MV-4-11 (cell line): ENCODE measurements at places on chromosomes 12 and 14.

- DNase-seq, result no peak
Measured at GRCh38 chr14:23433457-23433856, 2.0 kb downstream of the MYH7 start.

DNA sequence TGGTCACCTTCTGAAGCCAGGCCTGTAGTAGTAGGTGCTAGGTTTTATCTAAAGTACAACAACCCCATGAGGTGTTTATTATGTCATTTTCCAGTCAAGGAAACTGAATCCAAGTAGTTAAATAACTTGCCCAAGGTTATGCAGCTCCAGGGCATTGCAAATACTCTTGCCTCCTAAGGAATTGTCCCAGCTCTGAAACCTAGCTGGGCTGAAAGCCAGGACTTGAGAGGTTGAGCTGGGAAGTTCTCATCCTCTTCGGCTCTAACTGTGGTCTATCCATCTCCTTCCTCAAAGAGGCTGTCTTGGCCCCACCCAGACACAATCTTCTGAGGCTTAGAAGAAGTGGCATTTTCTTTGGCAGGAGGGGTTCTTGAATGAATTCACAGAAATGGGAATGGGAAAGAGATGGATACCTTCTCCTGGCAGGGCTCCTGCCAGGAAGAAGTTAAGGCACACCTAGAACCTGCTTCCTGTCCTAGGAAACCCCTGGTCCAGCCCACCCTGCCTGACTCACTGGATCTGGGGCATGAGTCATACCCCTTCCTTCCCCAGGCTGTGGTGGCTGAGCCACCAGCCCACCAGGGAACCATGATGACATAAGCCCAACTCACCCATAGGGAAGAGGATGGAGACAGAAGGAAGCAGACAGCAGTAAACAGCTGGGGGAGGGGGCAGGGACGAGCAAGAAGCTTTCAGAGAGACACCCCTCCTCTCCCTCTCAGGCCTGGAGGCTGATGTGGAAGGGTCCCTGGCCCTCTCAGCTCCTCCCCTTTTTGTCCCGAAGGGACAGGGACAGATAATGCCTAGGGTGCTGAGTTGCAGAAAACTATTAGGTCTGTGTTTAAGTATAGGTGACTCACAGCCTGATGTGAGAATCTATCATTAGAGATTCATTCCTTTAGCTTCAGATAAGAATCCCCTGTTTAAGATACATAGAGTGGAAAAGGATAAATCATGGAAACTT lies 2.1 kb upstream of the PLEK2 start:
- DNase-seq, result peak; percentile 80

- peak; percentile 99 for DNase-seq
Measured at GRCh38 chr14:55819610-55820304, 239.8 kb downstream of the KTN1 start.

DNA sequence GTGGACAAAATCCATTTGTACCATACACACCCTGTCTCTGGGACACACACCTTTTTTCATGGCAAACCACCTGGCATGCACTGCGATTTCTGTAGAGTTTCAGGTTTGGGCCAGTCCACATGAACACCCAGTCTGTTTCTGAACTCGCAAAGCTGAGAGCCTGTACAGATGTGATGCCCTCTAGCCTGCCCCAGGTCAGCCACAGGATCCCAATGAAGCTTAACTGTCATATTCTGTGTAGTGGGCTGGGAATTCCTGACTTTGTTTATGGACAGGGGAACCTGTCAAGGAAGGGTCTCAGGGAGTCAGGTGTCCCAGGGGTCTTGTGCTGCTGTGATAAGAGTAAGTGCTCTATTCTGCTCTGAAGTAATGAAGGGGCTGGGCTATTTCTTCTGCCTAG lies 39.8 kb downstream of the CPM start:
- no peak for DNase-seq

DNA sequence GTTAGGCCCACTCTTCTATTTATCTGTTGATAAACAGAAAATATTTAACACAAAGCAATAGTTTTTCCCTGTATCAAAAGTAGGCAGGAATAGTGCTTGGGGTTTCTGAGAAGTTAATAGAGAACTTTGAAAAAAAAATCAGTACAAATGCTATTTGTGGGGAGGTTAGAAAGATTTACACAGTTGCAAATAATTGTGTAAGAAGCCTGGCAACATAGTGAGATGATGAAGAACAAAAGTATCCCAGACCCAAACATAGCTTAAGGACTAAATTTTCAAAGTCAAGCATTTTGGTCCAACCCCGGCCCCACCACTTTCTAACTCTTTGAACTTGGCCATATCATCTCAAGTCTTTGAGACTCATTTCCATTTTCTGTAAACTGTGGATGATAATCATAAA lies 687.5 kb upstream of the TMEM132C start:
- DNase-seq, result no peak

GRCh38 chr12:124605883-124606774 lies 38.7 kb upstream of the NCOR2 start:
- DNase-seq, result no peak

DNA sequence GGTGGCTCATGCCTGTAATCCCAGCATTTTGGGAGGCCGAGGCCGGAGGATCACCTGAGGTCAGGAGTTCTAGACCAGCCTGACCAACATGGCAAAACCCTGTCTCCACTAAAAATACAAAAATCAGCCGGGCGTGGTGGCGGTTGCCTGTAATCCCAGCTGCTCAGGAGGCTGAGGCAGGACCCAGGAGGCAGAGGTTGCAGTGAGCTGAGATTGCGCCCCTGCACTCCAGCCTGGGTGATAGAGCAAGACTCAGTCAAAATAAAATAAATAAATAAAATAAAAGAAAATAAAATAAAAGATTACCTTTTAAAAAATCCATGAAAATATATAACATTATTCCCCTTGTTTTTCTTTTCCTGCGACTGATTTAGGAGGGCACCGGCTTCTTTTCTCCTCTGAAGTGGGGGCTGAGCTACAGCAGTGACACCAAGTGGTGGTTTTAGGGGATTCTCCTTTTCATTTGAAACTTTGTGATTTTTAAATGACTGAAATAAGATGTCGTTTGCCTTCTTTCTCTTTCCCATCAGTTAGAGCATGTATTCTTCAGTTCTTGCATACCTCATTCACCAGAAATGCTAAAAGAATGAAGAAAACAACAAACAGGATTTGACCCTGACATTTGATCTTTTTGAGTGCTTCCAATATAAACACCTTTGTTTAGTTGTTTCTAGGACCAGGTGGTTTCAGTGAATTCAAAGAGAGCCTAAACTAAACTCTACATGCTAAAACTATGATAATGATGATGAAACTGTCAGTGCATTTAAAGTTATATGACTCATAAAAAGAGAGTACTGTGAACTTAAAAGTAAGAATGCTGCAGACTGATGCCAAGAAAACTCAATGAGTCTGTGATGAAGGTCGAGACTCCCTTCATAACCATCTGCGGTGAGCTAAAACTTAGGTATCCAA lies 22.6 kb upstream of the PKP2 start:
- no peak for DNase-seq

DNA sequence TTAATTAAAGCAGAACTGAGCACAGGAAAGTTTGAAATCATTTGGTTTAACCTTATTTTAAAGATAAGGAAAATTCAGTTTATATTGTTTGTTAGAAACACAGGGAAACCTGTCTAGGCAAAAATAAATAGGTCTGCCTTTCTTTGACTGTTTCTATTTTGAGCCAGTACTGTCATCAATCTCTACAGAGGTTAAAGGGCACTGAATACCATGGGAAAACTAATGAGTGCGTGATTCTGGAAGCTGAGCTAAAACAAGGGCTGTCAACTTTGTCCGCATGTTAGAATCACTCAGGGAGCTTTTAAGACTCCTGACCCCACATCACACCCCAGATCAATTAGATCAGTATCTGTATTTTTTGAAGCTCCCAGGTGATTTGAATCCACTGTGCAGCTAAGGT lies 38.8 kb downstream of the NOPCHAP1 start:
- no peak for DNase-seq

- no peak for DNase-seq
Measured at GRCh38 chr12:69397978-69398377, 38.4 kb downstream of the YEATS4 start.

- DNase-seq, result no peak
Measured at GRCh38 chr12:46744283-46744682, 81.5 kb downstream of the SLC38A4 start.

- DNase-seq, result no peak
Measured at GRCh38 chr14:52948039-52948438, 2.8 kb downstream of the FERMT2 start.

GRCh38 chr14:47366006-47366405 lies 309.4 kb downstream of the MDGA2 start:
- DNase-seq, result no peak

- DNase-seq, result no peak
Measured at GRCh38 chr14:36281309-36281708, 39.1 kb downstream of the MBIP start.

DNA sequence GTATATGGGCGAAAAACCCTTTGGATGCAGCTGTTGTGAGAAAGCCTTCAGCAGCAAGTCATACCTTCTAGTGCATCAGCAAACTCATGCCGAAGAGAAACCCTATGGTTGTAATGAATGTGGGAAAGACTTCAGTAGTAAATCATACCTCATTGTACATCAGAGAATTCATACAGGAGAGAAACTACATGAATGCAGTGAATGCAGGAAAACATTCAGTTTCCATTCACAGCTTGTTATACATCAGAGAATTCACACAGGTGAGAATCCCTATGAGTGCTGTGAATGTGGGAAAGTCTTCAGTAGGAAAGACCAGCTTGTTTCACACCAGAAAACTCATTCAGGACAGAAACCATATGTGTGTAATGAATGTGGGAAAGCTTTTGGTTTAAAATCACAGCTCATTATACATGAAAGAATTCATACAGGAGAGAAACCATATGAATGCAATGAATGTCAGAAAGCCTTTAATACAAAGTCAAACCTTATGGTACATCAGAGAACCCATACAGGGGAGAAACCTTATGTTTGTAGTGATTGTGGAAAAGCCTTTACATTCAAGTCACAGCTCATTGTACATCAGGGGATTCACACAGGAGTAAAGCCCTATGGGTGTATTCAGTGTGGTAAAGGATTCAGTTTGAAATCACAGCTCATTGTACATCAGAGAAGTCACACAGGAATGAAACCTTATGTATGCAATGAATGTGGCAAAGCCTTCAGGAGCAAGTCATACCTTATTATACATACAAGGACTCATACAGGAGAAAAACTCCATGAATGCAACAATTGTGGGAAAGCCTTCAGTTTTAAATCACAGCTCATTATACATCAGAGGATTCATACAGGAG lies 21.4 kb downstream of the ZNF268 start:
- DNase-seq, result peak; percentile 14

- DNase-seq, result no peak
Measured at GRCh38 chr12:125124320-125124966, 59.2 kb downstream of the AACS start.

DNA sequence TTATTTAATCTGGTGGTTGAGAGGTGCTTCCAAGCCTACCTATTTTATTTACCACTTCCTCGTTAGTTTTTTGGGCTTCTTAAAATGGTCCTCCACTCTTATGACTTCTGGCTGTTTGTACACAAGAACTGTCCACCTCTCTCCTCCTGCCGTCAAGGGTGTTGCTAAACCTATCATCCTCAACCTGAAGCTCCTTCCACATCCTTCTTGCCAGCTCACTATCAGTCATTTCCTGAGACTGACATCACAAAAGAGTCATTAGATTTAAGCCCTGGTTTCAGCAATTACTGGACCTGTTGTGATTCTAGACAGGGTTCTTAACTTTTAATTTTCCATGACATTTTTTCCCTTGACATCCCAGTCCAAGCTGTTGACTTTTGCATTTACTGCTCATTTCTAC lies 91.9 kb downstream of the BICD1 start:
- DNase-seq, result no peak

GRCh38 chr14:92783813-92784431 lies 10.2 kb upstream of the GOLGA5 start:
- DNase-seq, result peak; percentile 66

DNA sequence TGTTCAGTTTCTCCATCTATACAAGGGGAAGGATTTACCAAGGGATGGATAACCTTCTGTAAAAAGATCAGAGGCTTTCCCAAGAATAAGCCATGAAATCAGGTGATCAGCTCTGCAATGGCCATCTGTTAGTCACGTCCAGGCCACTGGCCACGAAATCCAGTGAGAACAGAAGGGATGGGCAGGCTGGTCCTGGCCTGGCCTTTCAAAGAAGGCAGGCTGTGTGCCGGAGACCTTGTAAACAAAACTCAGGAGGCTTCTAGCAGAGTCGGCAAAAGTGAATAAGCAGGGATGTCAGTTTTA lies 68.5 kb downstream of the RNF34 start:
- DNase-seq, result no peak

DNA sequence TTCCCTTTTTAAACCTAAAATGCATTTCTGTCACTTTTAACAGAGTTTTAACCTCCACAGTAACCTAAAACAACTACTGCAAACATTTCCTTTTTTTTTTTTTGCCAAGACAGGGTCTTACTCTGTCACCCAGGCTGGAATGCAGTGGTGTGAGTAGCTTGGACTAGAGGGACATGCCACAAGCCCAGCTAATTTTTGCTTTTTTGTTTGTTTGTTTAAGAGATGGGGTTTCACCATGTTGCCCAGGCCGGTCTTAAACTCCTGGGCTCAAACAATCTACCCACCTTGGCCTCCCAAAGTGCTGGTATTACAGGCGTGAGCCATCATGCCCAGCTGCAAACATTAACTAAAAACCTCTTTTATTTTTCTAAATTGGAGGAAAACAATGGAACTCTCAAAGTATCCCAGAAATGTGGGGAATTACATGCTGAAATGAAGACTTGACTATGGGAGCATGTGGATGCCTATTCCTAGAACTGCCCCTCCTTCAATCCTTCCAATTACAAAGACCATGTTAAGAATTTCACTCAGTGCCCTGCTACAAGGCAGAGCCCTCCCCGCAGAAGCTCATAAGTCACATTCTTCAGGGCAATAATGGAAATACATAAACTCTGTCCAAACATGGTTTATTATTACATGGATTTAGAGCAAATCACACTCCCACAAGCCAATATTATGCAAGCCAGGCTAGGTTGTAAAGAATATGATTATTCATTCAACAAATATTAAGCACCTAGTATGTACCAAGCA lies 66.9 kb downstream of the C12orf56 start:
- DNase-seq, result no peak

GRCh38 chr14:89312932-89313331 lies 104.1 kb downstream of the FOXN3 start:
- DNase-seq, result no peak

GRCh38 chr12:12999959-13000615 lies at the start of gene HEBP1:
TSS of gene HEBP1 (minus strand) at chr12:13000265. CDS start at chr12:13000114, 151 bp downstream.
- peak; percentile 62 for DNase-seq

- DNase-seq, result no peak
Measured at GRCh38 chr14:101103321-101103901, 199.9 kb upstream of the RTL1 start.
